Foreskin keratinocyte (primary cell): ENCODE measurements at places on chromosomes 5 and 9. TPM values are rescaled to one million over a fixed set of nuclear protein-coding genes. Genes with fewer than 3 reads are reported as not detected.

The SV2C gene
- under 0.01 and 0.11 TPM in 2 replicates for total RNA-seq

DNA sequence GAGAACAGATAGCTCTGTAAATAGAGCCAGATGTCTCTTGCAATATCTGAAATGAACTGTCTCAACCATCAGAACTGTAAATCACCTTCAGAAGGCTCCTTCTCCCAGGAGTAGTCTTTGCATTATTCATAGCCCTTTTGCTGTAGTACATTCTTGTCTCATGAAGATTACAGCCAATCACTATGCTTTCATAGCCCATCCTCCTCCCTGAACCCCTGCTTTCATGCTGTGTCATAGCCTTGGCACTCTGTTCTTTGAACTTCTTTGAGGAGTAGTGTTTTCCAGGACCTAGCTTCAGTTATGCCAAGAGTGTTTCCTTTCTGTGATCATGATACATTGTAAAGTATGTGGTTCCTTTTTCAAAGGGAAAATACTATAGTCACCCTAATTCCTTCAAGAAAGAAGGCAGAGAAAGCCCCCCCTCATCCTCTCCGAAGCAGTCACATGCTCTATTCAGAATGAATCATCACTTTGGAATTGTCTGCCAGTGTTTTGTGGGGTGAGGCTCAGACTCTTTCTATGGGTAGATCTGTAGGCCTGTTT lies 61.1 kb downstream of the GRIA1 start:
- DNase-seq = peak; percentile 97

DNA sequence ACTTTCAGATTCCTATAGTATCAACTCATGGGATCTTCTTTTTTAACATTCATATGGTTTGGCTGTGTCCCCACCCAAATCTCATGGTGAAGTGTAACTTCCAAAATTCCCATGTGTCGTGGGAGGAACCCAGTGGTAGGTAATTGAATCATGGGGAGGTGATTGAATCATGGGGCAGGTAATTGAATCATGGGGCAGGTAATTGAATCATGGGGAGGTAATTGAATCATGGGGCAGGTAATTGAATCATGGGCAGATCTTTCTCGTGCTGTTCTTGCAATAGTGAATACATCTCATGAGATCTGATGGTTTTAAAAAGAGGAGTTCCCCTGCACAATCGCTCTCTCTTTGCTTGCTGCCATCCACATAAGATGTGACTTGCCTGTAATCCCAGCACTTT lies 21.8 kb upstream of the AGGF1 start:
- no peak for DNase-seq

- no peak for DNase-seq
These were observed 4.2 kb downstream of the SLC44A1 start for GRCh38 chr9:105248691-105249090.

DNA sequence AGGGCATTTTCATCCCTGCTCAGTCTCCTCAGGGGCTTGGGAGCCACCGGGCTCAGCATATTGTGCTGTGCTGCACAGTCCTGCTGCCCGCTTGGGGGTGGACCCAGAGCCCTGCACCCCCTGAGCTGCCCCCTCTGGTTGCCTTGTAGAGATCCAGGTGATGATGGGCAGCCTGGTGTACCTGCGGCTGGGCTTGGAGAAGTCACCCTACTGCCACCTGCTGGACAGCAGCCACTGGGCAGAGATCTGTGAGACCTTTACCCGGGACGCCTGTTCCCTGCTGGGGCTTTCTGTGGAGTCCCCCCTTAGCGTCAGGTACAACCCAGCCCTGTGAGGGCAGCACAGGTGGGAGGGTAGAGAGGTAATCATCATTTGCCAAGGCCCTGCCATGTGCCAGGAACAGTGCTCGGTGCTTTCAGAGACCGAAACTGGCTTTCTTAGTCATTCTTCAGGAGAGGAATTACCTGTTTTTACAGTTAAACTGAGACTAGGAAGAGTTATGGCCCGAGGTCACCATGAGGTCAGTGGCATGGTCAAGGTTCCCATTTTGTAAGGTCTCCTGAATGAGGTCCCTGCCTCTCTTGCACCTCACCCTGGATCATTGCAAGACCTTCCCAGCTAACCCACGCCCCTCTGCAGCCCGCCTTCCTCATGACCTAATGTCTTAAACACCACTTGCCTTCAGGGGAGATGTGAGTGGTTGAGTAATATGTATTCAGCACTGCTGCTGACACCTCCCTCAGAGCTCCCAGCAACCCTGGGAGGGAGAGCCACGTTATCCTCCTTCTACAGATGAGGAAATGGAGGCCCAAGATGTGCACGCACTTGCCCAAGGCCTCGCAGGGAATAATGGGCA lies 7.5 kb downstream of the NHP2 start:
- peak; percentile 92 for DNase-seq

DNA sequence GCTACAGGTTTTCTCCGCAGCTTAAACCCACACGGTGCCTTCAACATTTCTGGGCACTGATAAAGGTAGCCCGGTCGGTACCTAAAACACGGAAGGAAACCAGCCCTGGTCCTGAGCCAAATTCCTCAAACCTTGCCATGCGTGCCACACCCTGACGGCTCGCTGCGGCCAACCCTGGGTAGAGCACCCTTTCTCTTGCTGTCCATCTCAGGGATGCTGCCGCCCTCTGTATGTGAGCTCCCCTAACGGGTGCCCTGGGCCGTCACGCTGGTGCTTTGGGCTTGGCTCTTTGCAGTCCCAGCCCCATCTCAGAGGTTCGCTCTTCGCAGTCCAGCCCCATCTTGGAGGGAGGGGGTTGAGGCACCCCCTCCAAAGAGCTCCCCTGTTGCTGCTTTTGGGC lies 43.9 kb downstream of the PNPLA7 start:
- no peak for DNase-seq

GRCh38 chr5:59483971-59484472 lies 409.5 kb downstream of the PDE4D start:
- DNase-seq = peak; percentile 90
